Femur (tissue), 1 donor: ENCODE measurements at places on chromosomes 11 and 22.

DNA sequence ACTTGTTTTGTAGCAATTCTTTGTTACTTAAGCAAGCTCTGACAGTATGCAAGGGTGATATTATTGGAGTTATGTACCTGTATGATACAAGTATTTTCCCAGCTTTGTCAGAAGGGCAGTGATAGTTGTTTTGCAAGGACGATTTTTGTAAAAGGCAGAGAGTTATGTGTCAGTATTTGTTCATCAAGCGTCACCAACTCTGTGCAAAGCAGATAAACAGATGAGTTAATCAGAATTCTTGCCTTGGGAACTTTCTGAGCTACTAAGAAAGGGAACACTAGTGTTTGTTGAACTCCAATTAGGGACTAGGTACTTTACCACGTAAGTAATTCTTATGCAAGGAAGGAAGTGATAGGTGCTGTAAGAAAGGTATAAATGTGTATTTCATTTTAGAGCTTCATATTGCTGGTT, 1.4 kb downstream of the USP47 start:
- no peak for DNase-seq

DNA sequence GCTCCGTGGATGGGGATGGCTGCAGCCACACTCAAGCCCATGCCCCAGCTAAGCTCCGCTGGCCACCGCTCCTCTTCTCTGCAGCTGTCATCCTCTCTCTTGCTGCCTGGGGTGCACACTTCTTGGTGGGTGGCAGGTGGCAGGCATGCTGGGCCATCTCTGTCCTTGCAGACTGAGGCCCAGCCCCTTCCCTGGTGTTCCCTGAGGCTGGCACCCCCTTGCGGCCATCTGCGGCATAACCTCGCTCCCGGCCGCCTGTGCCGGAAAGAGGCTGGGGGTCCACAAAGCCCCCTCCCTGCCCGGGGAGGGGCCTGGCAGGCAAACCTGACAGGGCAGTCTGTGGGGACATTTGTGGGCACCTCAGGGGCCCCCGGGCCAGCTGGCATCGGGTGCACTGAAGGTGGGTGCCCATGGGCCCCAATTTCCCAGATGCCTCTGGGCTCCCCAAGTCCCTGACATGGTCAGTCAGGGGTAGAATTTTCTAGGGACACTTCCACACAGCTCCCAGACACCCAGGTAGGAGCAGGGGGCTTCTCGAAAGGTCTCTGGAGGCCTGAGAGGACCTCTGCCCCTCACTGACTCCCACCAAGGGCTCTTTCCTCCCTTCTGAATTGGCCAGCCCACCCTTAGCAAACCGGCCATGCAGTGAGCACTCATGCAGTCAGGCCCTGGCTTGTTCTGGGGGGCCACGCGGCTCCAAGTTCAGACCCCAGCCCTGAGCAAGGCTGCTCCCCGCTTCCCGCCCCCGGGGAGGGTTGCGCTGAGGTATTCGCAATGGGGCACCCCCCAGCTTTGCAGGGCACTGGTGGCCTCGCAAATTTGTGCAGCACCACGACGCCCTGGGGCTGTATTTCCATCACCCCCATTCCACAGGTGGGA, 23.5 kb upstream of the TH start:
- DNase-seq, result peak; percentile 69

GRCh38 chr11:78535920-78536319, 38.7 kb downstream of the NARS2 start:
- DNase-seq, result no peak

DNA sequence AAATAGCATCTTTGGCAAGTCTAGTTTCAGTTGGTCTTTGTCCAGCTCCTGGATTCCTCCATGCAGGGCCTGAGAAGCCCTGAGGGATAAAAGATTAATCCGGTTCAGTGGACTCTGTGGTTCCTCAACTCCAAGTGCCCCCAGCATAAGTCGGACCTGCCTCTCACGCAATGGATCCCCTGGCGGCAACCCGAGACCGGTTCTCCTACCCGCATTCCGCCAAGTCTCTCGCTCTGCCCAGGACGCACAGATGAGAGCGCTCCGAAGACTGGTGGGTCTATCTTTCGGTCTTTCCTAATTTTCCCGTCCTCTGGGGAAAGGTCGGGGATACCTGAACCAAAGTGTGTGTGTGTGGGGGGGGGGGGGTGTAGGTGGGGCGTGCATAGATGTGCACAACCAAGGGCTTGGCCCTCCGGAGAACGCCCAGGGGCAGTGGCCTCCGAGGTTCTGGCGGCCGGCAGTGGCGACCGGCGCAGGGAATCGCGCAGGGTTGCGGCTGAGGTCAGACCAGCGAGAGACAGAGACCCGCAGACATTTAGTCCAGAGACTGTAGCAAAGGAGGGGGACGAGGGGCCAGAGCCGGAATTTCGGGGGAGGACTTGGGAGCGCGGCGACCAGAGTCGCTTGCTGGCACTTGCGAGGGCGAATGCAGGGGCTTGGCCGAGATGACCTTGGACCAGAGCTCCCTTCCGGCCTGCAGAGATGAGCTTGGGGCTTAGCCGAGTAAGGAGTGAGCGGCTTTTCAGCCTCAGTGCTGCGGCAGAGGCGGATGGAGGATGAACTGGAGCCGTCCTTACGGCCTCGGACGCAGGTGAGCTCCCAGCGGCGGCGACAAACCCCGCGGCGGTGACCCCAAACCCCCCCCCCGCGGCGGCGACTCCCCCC, 712 bp upstream of the SLC2A11 start:
- DNase-seq, result peak; percentile 69

DNA sequence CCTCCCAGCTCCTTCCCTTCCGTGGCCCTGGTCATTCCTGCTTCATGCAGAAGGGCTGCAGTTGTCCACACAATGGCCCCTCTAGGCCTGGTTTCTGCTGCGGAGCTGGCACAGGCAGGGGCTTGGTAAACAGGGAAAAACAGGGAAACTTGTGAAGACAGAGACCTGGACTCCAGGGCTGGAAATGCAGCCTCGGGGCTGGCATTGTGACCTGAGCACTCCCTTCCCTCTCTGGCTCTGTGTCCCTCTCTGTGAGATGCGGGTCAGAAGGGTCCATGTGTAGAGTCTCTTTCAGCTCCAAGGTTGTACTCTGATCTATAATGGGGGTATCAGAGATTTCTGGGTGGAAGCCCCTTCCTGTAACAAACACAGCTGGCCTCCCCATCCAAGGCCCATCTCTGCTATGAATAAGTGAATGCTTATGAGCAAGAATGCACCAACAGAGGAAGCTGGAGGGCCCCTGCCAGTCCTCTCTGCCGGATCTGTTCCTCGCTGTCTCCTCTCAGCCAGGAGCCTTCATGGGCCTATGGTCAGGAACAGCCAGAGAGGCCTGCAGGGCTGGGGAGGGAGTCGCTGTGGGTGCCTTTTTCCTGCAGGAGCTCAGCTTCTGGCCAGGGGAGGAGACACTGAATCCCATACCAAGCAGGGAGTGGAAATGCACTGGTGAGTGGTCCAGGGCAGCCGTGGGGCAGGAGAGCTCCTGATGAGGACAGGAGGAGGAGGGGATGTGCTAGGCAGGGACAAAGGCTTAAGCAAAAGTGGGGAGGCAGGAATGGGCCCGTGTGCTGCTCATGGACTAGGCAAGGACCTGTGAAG, 6.7 kb upstream of the DERL3 start:
- DNase-seq, result no peak

GRCh38 chr11:95993438-95994298, 69.8 kb upstream of the MTMR2 start:
- no peak for DNase-seq

- peak; percentile 59 for DNase-seq
Observed at GRCh38 chr22:44033694-44034093, 9.6 kb downstream of the PARVB start.

- DNase-seq, result no peak
Observed at GRCh38 chr11:92834296-92835020, 135.0 kb upstream of the MTNR1B start.

DNA sequence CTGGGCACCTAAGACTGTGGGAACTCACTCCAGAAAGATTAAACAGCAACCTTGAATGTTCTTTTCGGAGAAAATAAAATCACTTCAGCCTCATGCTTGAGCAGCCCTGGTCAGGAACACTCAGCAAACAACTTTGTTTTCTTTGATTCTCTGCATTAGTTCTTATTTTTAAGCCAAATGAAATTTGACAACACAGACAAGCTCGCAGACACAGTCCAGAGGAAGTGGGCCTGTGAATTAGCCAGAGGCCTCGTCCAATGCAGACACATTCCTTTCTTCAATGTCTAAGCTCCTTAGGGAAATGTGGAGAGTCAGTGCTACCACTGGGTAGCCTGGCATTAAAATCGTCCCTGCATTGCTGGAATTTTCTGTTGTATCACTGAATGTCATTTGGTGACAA, 62.9 kb upstream of the CSNK2A3 start:
- DNase-seq, result no peak

DNA sequence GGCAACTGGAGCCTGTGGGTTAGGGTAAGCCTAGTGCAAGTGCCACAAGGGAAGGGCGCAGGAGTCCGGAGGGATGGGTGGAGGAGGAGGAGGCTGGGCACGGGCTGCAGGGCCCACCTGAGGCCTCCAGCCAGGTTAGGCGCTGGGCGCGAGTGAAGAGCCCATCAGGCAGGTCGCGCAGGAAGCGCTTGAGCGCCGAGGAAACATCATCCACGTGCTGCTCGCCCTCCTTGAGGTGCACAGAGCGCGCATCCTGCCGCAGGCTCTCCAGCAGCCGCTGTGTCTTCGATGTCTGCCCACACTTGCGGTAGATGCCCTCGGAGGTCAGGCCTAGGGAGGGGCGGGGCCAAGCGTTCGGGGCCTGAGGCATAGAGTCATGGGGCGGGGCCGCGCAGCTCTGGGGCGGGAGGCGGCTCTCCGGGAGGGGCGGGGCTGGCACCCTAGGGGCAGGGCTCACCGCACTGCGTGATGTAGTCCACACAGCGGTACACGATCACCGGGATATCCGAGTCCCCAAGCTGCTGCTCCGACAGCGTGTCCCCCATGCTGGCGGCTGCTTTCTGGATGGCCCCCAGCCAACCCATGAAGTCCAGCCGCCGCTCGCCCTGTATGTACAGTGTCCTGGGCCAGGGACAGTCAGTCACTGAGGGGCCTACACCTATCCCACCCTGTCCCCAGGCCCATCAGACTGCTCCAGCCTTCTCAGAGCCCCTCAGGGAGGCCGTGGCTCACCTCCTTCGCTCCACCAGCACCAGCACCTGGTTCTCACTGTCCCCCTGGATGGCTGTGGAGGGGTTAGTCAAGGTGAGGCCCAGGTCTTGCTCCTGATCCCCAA, 22.9 kb upstream of the PDE2A start:
- DNase-seq, result no peak

- peak; percentile 77 for DNase-seq
Observed at GRCh38 chr11:46119352-46120216, 1.7 kb downstream of the PHF21A start.

DNA sequence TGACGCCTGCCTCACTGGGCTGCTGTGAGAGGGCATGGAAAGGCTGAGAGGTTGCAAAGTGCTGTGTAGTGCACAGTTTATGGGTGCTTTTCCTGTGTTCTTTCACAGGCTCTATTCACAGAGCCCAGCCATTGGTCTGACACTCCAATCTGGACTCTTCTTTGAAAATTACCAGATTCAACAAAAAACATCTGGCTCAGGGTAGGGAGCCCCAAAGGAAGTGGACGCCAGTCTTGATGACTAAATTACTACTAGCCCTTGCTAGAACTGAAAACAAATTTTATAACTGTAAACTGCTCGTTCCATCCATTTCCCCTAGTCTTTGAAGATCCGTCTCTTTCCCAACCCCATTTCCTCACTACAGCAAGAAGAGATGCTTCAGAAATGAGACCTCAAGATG, 178.6 kb downstream of the TENM4 start:
- DNase-seq, result no peak
